Heart right ventricle (tissue), 16 donors: ENCODE measurements at places on chromosomes 1 and 21. TPM values are rescaled to one million over a fixed set of nuclear protein-coding genes. Genes with fewer than 3 reads are reported as not detected.
A peak's percentile ranks its signal among the peaks of the same experiment; 100 is the strongest.

- H3K4me1 ChIP-seq: no peaks in the 10 kb centered on the region
- H3K27ac ChIP-seq: no peak overlapping the region
- no peaks in the 10 kb centered on the region for H3K27me3 ChIP-seq
- no peak for DNase-seq
These were observed 73.3 kb upstream of the FMO3 start for GRCh38 chr1:171017426-171017825.

DNA sequence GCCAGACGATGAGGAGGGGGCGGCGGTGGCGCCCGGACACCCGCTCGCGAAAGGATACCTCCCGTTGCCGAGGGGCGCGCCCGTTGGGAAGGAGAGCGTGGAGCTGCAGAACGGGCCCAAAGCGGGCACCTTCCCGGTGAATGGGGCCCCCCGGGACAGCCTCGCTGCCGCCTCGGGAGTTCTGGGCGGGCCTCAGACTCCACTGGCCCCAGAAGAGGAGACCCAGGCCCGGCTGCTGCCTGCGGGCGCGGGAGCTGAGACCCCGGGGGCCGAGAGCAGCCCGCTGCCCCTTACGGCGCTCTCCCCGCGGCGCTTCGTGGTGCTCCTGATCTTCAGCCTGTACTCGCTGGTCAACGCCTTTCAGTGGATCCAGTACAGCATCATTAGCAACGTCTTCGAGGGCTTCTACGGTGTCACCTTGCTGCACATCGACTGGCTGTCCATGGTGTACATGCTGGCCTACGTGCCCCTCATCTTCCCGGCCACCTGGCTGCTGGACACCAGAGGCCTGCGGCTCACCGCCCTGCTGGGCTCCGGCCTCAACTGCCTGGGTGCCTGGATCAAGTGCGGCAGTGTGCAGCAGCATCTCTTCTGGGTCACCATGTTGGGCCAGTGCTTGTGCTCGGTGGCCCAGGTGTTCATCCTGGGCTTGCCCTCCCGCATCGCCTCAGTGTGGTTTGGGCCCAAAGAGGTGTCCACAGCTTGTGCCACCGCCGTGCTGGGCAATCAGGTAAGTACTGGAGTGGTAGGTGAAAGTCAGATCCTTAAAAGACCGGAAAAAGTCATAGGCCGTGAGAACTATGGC, 588 bp downstream of the FLVCR1 start:
- peaks cover 17% of the 10 kb centered on the region for H3K4me1 ChIP-seq
- H3K36me3 ChIP-seq: no peaks in the 10 kb centered on the region
- peak overlapping the region; percentile 86 for H3K27ac ChIP-seq
- no peaks in the 10 kb centered on the region for H3K27me3 ChIP-seq
- H3K4me3 ChIP-seq: peak overlapping the region; percentile 73

DNA sequence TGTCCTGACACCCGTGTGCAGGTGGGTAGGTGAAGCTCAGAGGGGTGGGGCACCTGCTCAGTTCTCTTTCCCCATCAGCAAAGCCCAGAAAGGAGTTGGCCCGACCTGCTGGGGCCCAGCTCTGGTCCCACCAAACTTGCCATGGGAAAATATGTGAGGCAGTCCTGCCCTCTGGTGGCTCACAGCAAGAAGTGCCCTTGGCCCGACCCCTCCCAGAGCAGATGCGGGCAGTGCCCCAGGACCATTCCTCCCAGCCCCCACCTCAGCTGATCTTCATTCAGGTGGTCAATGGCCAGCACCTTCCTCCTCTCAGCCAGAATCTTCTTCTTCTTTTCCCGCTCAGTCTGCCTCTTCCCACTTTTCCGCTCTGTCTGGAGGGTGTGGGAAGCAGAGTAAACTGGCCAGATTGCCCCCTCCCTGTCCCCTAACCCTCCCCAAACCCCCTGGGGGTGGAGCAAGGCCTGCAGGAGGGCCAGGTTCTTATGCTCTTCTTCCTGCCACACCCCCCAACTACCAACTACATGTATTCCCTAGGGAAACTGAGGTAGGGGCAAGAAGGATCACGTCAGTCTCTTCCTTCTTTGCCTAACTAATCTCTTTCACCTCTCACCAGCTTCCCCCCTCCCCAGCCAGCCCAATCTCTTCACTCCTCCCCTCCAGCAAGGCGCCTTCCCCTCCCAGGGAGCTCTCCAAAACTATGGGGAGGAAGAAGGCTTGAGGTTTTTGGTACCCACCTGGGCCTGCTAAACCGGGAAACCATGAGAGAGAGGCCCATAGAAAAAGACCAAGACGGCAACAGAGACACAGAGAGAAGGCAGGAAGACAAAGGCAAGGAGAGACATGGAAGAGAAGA, 15.6 kb downstream of the TNNT2 start:
- no peaks in the 10 kb centered on the region for H3K27me3 ChIP-seq
- H3K27ac ChIP-seq: no peak overlapping the region
- H3K36me3 ChIP-seq: peaks cover 76% of the 10 kb centered on the region
- no peak for DNase-seq
- H3K4me1 ChIP-seq: no peaks in the 10 kb centered on the region

- no peak overlapping the region for H3K4me3 ChIP-seq
- H3K36me3 ChIP-seq: no peaks in the 10 kb centered on the region
These were observed 178.5 kb upstream of the LMO4 start for GRCh38 chr1:87150143-87150542.

Gene AMPD1
- not detected for polyA plus RNA-seq

Gene INKA2
- 6.8 TPM for polyA plus RNA-seq
